ENCODE measurements at places on chromosomes 2 and 18.
A peak's percentile ranks its signal among the peaks of the same experiment; 100 is the strongest.

- no peak for DNase-seq
Observed at GRCh38 chr18:12257996-12258718, 4.0 kb downstream of the CIDEA start.

DNA sequence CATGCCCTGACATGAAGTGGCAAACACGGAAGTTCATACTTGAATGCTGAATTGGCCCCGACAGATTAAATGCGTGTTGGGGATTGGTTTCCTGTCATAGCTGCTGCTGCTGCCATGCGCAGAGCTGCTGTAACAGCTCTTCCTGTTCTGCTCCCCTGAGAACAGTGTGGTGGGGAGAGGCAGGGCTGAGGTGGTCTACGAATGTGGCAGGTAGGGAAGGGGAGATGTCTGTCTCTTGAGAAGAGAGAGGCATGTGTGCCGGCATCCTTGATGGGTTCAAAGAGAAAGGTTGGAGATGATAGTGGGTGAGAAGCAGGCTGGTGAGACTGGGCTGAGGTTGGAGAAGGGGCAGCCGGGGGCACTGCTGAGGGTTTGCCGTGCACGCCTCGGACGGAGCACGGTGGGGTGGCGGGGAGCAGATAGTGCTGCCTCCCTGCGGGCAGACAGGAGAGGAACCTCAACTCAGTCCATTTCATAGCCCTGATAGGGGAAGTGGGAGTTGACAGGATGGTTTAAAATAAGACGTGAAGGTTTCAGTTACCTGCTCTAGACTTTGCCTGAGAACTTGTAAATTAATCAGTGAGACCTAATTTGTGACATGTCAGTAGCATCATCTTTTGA, 46.1 kb downstream of the TMEM185B start:
- DNase-seq = no peak

GRCh38 chr18:33014060-33014796, 241.4 kb upstream of the KLHL14 start:
- DNase-seq = peak; percentile 2

DNA sequence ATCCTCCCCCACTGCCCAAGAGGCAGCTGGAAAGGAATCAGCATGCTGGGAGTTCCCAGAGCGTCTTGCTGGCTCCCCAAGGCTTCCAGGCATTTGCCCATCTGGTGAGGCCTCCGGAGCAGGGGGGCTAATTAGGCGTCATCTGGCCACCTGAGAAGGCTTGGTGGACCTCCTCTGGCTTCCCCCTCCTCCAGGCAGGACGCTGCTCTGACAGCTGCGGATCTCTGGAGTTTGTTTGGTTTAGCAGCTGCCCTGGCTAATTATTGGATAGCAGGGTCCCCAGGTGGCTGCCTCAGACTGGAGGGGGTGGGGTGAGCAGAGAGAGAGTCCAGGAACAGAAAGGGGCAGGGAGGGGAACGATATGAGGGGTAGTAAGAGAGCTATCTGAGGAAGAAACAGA, 425.2 kb upstream of the MEX3C start:
- DNase-seq = no peak

Data from NCI-H2029 treated with DMSO at 0.1 percent for 48 hours (cell line).